ENCODE measurements at places on chromosomes 2 and 18.
A peak's percentile ranks its signal among the peaks of the same experiment; 100 is the strongest.

- H3K36me3 ChIP-seq: peaks cover 18% of the 10 kb centered on the region
- no peak for DNase-seq
- H3K4me3 ChIP-seq: peak within 1 kb of the TSS; percentile 91
Observed at GRCh38 chr18:69947361-69948133, at the start of gene CD226. TSS of gene CD226 (minus strand) at chr18:69947873. CDS start at chr18:69947406, 467 bp downstream.

DNA sequence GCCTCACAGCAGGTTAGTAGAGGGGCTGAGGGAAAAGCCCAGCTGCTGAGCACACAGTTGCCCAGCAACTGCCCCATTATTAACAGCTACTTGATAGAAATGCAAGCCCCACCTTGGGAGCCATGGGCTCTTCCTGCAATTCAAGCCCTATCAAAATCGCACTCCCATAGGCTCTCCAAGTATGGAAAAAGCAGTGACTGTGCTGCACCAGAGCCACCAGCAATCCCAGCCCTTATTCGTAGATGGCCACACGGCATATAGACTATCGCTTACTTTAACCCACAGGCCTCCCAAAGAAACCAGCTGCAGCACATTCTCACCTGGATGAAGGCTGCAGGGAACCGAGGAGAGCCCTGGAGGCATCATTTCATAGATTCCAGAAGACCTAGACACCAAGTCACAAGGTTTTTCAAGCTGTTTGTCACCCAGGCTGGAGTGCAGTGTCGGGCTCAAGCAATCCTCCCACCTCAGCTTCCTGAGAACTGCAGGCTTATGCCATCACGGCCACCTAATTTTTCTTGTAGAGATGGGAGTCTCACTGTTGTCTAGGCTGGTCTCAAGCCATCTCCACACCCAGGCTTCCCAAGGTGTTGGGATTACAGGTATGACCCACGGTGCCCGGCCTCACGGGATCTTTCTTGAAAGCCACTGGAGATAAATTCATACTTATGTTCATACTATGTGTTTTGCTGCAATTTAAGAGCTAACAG lies 11.3 kb downstream of the NCL start:
- no peaks in the 10 kb centered on the region for H3K27me3 ChIP-seq
- peaks cover 9% of the 10 kb centered on the region for H3K4me1 ChIP-seq
- peak overlapping the region; percentile 46 for H3K27ac ChIP-seq
- DNase-seq: no peak
- no peak overlapping the region for H3K4me3 ChIP-seq

- H3K27me3 ChIP-seq: no peaks in the 10 kb centered on the region
- H3K27ac ChIP-seq: peak overlapping the region; percentile 89
- no peak for DNase-seq
- H3K36me3 ChIP-seq: peaks cover 4% of the 10 kb centered on the region
Observed at GRCh38 chr2:241302759-241303651, 12.5 kb downstream of the HDLBP start.

DNA sequence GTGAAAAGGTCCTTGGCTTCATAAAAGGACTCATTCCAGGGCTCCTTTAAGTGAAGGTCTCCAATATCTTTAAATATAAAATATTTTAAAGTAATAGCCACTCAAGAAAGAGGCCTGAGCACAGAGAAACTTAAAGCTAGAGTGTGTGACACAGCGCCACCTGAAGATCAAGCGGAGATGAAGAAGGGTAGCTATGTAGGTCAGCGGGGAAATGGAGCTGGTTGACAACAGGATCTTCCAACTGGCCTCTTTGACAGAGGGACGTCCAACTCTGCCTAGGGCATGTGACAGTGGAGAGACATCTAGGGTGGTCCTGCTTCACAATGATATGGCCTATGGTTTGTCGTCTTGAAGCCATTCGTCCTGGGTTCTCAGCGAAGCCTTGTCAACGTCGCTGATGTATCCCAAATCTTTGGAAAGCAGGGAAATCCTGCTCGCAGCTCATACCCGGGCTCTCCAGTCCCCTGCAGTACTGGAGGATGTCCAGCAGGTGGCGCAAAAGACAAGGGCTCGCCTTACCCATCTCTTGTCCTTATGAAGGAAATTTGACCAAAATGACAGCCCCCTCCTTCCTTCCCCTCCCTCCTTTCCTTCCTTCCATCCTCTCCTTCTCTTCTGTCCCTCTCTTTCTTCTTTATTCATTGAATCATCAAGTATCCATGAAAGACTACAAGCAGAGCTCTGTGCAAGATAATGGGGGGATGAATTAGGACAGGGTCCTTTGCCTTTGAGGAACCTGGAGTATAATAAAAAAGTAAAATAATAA lies 59.6 kb downstream of the LONRF2 start:
- H3K36me3 ChIP-seq: no peaks in the 10 kb centered on the region
- H3K27me3 ChIP-seq: peaks cover 12% of the 10 kb centered on the region
- DNase-seq: peak; percentile 44
- H3K4me1 ChIP-seq: no peaks in the 10 kb centered on the region
- no peak overlapping the region for H3K4me3 ChIP-seq

DNA sequence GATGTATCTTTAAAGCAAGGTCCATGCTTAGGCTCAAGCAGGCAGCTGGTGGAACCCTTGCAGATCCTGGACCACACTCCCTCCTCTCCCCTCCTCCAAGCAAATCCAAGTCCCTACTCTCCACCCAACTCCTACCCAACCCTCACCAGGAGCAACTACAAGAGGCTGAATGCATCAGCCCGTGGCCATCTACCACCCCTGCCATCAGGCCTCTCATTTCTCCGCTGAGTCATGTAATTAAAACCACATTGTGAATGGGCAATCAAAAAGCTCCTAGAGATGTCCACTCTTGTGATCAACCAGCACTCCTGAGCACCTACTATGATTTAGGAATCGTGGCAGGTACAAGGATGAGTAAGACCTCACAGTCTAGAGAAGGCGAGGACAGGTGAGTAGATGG lies 142.2 kb upstream of the CAPN13 start:
- no peak overlapping the region for H3K4me3 ChIP-seq
- no peak for DNase-seq

DNA sequence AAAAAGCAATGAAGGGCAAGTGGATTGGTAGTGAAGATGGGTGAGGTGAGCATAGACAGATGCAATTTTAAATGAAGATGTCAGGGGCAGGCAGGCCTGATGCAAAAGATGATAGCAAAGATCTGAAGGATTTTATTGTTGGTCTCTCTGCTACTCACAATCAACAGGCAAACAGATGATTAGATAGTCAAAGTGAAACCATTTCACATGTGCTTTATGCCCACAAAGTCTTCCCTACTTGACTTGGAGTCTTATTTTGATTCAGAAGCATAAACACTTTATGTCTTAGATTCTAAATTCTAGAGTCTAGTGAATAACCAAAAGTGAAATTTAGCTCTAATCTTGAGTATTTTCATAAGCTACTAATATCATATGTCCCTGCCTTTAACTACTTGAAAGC lies 153.8 kb upstream of the HNRNPA3 start:
- no peaks in the 10 kb centered on the region for H3K27me3 ChIP-seq
- H3K27ac ChIP-seq: no peak overlapping the region
- DNase-seq: no peak
- H3K4me1 ChIP-seq: no peaks in the 10 kb centered on the region

DNA sequence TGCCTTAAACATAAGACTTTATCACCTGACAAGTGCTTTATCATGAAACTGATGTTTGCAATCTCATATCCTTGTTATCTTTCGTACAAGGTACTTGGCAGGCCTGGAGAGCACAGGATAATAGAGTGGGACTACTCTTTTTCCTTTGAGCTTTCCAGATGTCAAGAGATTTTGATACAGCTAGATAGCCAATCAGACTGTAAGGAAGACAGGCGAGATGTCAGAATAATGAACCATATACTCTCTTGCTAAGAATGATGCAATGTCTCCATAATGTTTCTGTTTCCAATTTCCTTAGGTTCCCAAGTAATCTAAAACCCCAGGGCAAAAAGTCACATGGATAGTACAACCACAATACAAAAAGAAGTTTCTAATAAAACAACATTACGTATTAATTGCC lies 313.1 kb downstream of the PDE11A start:
- H3K4me3 ChIP-seq: no peak overlapping the region
- DNase-seq: no peak
- H3K27me3 ChIP-seq: peaks cover 75% of the 10 kb centered on the region
- peaks cover 4% of the 10 kb centered on the region for H3K4me1 ChIP-seq
- no peak overlapping the region for H3K27ac ChIP-seq

DNA sequence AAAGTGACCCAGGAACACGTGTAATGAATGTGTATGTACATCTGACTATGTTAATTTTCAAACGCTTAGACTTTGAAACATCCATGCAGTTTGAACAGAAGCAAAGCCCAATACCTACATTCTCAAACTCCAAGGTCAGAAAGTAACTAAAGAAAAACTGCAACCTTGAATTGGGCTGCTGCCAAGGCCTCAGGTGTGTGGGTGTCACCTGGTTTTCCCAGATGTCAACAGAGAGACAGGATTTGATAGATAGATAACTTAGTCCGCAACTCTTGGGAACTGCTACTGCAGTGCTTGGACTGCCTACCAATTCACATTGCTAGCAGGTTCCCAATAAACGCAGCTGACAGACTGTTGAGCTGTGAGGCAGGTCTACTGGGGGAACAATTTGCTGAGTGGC lies 78.7 kb upstream of the PAPOLG start:
- no peak overlapping the region for H3K4me3 ChIP-seq
- H3K36me3 ChIP-seq: no peaks in the 10 kb centered on the region
- no peaks in the 10 kb centered on the region for H3K4me1 ChIP-seq
- no peak overlapping the region for H3K27ac ChIP-seq
- peaks cover 45% of the 10 kb centered on the region for H3K27me3 ChIP-seq

DNA sequence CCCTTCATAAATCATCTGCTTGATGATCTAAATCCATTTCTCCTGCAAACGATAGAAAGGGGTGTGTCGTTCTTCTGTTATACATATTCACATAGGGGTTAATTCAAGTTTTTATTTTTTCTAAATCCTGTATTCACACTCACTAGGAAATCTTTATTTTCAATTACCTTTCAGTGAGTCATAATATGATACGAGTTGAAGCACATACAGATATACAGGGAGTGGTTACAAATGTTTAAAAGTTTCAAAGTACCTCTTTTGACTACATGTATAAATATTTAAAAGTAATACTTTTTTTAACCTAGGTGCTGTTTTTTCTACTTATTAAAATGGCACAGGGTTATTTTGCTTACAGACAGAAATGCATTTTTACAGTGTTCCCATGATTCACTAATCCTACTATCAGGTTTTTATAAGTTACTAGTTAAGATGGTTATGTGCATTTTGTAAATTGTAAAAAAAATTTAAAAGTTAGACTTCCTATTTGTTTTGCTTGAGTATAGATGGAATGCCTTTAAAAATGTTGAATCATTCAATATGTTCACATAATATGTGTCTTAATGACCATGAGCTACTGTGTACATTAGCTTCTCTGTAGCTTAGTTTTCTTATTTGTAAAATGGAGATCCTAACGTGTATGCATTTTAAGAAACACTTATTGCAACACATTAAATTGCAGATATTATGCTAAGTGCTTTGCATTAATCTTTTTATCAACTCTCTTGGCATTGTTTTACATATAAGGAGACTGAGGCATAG lies 1378.1 kb downstream of the DSC3 start:
- no peak overlapping the region for H3K4me3 ChIP-seq
- no peak for DNase-seq
- H3K4me1 ChIP-seq: no peaks in the 10 kb centered on the region

- peak within 1 kb of the TSS; percentile 77 for H3K27ac ChIP-seq
- H3K36me3 ChIP-seq: peaks cover 31% of the 10 kb centered on the region
- H3K4me3 ChIP-seq: peak within 1 kb of the TSS; percentile 92
- H3K4me1 ChIP-seq: peaks cover 63% of the 10 kb centered on the region
- DNase-seq: peak; percentile 87
Observed at GRCh38 chr2:240560084-240560479, at the start of gene DUSP28. TSS of gene DUSP28 (plus strand) at chr2:240560357. CDS start at chr2:240560685, 328 bp downstream.

- no peak overlapping the region for H3K4me3 ChIP-seq
- no peak overlapping the region for H3K27ac ChIP-seq
- DNase-seq: no peak
- no peaks in the 10 kb centered on the region for H3K4me1 ChIP-seq
Observed at GRCh38 chr2:55164534-55165480, 67.3 kb downstream of the CLHC1 start.

GRCh38 chr2:109473616-109474318 lies 140.0 kb downstream of the SEPTIN10 start:
- no peak overlapping the region for H3K4me3 ChIP-seq
- DNase-seq: no peak
- no peaks in the 10 kb centered on the region for H3K4me1 ChIP-seq
- H3K36me3 ChIP-seq: peaks cover 3% of the 10 kb centered on the region
- H3K27ac ChIP-seq: no peak overlapping the region

DNA sequence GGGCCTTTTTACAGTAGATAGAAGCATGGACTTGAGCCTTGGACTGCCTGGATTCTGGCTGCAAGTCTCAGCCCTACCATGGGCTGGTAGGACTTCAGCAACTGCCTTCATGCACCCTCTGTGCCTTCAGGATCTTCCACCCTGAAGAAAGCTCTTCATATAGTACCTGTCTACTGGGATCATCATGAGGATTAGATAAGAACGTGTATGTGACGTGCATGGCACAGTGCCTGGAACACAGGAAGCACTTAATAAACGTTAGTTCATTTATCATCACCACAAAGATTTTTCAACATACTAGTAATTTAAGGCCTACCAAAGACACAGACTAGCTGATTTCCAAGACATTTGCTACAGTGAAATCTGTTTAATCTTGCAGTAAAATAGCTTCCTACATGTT lies 53.2 kb upstream of the ITM2C start:
- no peak for DNase-seq
- H3K4me3 ChIP-seq: no peak overlapping the region
- peaks cover 32% of the 10 kb centered on the region for H3K36me3 ChIP-seq
- peak overlapping the region; percentile 73 for H3K27ac ChIP-seq
- no peaks in the 10 kb centered on the region for H3K27me3 ChIP-seq

DNA sequence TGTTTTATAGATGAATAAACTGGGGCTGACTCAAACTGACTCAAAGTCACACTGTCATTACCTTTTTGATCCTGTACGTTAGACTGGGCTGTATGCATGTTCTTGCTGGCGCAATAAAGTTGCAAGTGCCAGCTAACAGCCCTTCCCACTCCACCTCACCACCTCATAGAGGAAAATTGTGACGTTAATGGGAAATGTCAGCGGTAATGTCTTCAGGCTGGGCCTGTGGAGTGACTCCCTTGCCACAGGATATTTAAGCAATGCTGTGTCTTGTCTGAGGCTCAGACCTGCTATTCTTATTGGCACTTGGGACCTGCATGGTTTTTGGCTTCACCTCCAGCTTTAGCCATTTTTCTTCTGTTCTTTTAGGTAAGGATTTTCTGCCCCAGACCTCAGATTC lies 25.2 kb upstream of the CASP10 start:
- no peak for DNase-seq
- H3K4me3 ChIP-seq: no peak overlapping the region
- no peaks in the 10 kb centered on the region for H3K27me3 ChIP-seq
- peak overlapping the region; percentile 95 for H3K27ac ChIP-seq
- peaks cover 90% of the 10 kb centered on the region for H3K36me3 ChIP-seq

DNA sequence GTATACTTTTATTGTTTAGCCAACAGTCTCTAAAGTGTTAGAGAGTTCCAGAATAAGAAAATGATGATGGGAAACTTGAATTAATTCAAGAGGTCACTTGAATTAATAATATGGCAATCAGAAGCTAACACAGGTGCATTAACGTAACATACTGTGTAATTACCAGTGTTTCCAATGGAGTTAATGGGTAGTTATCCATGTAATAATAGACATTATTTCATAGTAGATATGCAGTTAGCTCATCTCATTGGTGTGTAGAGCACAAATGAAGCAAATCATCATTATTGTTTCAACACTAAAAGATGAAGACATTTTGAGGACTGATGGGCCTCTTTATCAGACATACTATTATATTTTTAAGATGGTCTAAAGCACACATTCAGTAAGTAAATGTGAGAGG lies 460.3 kb upstream of the HNRNPA3 start:
- peaks cover 12% of the 10 kb centered on the region for H3K27me3 ChIP-seq
- no peaks in the 10 kb centered on the region for H3K4me1 ChIP-seq
- no peak overlapping the region for H3K4me3 ChIP-seq

All from effector memory CD8-positive, alpha-beta T cell (primary cell).